ENCODE measurements at places on chromosomes 7 and 10.

DNA sequence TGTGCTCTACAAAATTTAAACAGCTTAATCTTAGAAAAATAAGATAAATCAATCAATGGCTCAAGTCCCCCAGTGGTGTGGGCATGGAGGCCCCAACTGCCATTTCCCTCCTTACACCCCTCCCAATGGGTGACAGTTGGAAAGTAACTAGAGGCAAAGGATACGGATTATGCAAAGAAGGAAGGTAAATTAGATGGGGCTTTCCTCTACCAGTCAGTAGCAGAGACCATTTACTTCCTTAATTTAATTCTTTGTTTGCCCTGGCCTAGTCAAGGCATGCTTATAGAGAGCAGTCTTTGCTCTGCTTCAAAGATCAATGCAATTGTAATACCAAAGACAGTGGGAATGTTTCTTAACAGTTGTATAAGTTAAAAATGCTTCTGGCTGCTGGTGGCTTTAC, 63.3 kb upstream of the PAPSS2 start:
- no peak for ATAC-seq

DNA sequence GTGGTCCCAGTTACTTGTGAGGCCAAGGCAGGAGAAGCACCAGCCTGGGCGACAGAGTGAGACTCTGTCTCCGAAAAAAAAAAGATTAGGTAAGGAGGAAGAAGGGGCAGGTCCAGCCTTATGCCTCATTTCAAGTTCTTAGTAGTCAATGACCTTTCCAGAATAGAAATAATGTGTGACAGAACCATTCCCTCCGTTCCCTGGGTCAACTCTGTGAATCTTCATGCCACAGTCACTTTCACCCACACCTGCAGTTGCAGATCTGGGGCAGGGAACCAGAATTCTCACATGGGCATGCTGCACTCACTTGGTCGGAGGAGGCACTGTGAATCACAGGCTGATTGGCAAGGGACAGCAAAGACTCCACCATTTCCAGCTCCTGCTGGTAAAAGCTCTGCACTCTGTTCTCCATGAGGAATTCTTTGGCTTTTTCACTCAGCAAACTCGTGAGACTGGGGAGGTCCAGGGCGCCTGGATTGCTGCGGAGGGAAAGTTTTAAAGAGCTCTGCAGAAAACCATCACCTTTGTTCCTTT, 20.7 kb downstream of the STN1 start:
- no peak for ATAC-seq

- no peak for ATAC-seq
Measured at GRCh38 chr7:114554781-114555537, 140.3 kb downstream of the FOXP2 start.

- ATAC-seq, result no peak
Measured at GRCh38 chr10:21230219-21230618, 295.3 kb downstream of the SKIDA1 start.

- peak; percentile 99 for ATAC-seq
Measured at GRCh38 chr7:83271212-83272099, 108.8 kb upstream of the PCLO start.

Data from SK-N-SH treated with all-trans-retinoic acid at 6 μM for 48 hours (cell line).